ENCODE measurements at places on chromosomes 7 and 10.

GRCh38 chr7:148607151-148607661, 16.6 kb downstream of the C7orf33 start:
- DNase-seq, result no peak

DNA sequence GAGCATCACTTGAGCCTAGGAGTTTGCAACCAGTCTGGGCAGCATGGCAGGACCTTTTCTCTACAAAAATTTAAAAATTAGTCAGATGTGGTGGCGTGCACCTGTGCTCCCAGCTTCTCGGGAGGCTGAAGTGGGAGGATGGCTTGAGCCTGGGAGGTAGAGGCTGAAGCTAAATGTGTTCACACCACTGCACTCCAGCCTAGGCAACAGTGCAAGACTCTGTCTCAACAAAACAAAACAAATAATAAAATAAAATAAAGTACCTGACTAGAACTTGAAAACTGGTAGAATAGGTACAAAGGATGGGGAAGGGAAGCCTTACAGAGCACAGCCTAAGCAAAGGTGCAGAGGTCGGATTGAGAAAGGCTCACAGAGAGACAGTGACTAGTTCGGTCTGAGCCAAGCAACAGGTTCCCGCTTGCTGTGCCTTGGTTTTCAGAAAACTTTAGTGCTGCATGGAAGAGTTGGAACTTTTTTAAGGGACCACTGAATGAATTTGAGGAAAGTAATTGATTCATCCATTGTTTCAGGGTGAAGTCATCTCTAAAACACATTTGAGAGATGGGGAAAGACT, 100.1 kb upstream of the STK17A start:
- no peak for DNase-seq

DNA sequence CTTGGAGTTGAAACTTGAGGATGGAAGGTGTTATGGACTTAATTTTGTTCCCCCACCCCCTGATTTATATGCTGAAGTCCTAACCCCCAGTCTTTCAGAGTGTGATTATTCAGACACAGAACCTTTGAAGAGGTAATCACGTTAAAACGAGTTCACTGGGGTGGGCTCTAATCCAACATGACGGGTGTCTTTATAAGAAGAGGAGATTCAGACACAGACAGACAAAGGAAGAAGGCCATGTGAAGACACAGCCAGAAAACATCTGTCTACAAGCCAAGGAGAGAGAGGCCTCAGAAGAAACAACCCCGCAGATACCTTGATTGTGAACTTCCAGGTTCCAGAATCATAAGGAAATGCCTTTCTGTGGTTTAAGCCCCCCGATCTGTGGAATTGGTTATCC, 37.0 kb downstream of the GHRHR start:
- DNase-seq, result no peak

DNA sequence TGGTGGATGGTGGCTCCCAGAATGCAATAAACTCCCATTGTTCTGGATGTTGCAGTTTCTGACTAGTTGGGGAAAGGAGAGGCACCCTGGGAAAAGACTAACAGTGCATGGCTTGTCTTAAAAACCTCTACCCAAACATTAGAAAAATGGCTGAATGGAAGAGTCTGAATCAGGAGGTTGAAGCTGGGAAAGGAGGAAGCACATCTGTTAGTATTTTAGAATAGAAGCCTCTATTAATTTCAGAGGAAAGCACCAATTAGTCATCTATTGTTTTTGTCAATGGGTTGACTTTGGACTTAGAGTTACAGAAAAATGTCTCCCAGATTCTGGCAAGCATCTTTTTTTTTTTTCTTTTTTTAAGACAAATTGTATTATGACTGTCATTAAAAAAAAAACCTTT, 56.1 kb upstream of the ELMO1 start:
- DNase-seq, result no peak

GRCh38 chr7:150481186-150481920, 30.9 kb downstream of the GIMAP8 start:
- DNase-seq, result peak; percentile 63

GRCh38 chr10:77446700-77447099, 190.9 kb downstream of the KCNMA1 start:
- DNase-seq, result no peak

DNA sequence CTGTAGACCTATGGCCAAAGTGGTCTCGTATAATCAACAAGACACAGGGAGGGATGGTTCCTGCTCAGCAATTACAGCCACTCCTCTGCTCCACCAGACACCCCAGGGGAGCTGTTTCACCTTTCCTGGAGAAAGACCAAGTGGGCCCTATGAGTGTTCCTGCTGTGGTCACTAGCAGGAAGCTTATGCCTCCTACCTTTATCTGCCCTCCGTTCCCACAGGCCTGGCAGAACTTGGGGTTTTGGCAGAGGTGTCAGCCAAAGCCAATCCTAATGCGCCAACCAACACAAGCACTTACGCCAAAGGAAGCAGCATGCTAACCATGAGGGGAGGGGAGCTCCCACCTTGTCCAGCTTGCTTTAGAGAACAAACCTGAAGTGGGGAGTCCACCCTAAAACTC, 31.2 kb downstream of the XPNPEP1 start:
- DNase-seq, result no peak

GRCh38 chr7:26782501-26782900, 81.9 kb downstream of the SKAP2 start:
- DNase-seq, result no peak

DNA sequence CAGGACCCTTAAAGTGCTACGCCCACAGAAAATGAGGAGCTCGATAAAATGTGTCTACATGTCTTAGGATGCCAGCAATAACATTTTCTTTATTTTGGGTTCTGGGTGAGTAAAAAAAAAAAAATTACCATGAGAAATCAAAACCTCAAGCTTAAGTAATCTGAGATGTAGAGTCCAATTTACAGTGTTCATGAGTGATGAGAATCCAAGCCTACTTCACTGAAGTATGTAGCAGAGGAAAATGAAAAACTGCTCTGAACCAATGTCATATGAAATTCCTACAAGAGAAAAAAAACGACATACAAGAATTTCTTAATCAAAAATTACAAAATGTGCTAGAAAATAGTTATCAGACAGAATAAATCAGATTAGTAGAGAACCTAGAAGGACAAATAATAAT, 274.4 kb downstream of the HTR7 start:
- no peak for DNase-seq

DNA sequence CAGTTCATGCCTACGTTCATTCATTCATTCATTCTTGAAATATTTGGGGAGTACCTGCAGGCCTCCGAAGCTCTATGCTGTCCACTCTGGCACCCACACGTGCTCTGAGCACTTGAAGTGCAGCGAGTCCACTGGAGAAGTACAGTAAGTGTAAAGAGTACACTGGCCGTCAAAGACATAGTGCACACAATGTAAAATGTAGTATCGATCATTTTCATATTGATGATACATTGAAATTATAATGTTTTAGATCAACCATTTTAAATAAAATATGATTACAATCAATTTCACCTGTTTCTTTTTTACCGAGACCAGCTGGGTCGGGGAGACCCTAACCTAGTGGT, 37.0 kb upstream of the PURB start:
- DNase-seq, result no peak

DNA sequence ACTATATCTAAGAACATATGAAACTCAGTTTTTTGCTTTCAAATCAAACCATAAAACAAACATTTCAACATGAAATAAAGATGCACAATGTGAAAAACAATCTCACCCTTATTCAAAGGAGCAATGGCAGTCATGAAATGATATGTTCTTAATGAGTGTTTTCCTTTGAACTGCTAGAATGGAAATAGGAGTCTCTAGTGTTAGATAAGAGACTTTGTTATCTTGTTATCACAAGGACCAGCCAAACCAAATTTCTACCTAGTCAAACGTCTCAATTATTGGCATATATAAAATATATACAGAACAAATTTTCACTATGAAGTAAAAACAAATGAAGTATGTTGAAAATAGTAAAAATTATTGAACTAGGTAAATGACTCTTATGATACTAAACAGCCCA, 1.2 kb downstream of the VPS41 start:
- DNase-seq, result no peak

GRCh38 chr10:31134311-31134952, 102.8 kb upstream of the ZNF438 start:
- DNase-seq, result peak; percentile 13

DNA sequence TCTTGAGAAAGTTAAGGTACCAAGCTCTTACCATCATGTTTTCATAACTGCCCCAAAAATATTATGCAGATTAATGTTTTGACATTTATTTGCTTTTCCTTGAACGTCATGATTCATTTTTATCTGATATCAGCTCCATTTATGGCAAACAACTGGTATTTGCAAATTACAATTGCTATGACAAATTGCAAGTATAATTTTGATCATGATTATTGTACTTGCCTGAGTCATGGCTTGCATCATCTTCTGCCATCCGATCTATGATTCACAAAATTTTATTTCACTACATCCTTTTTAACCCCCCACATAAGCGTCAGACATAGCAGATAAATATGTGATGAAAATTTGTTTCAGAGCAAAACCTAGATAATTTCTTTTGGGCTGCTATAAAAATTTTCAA, 155.0 kb downstream of the STK31 start:
- no peak for DNase-seq

DNA sequence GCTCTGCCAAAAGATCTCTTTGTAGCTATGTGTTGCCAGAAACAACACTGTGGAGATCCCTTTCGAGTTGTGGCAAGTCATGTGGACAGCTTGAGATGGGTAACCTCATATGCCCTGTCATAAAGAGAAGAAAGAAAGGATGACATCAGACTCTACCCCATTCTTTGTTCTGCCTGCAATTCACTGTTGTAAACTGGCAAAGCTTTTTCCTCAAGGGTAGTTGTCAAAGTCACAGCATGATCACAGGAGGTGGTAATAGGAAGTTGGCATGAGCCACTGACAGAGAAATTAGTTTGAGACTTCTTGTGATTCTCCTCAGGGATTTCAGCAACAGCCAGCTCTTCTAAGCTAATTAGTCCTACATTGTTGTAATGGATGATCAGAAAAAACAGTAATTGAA, 19.4 kb upstream of the MINDY3 start:
- DNase-seq, result no peak

DNA sequence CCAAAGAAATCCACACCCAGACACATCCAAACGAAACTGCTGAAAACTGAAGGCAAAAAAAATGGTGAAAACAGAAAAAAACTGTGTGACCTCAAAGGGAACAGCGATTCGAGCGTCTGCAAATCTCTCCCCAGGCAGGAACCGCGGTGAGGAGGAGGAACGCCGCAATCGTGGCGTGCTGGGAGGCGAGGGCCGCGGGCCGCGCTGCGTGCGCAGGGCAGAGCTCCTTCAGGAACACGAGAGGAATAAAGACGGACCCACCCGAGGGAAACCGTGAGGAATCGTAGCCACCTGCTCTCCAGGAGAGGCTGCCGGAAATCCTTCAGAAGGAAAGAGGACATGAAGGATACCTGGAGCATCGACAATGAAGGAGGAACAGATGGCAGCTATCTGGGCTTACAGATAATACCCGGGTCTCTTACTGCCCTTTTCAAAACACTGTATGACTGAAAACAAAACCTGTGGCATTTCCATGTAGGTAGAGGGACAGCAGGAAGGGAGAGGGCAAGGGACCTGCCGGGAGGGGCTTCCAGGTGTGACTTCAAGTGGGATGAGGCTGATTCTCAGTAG, 266.0 kb downstream of the MAD1L1 start:
- DNase-seq, result no peak

- DNase-seq, result no peak
Observed at GRCh38 chr7:2564970-2565540, 6.3 kb downstream of the IQCE start.

DNA sequence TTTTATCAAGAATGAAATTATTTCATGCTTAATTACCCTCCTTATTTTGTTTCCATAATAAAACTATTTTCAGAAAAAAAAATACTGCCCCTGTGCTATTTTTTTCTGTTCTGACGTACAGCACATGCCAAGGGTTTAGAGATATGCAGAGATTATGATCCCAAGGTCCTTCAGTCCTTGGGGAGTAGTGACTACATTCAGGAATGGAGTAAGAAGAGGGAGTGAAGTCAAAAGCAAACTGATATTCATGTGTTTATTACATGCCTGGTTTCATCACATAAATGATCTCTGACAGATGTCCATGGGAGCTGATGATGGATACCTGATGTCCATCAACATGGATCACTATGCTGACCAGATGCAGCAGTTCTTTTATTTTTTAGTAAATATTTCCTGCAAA, 17.2 kb downstream of the AKAP9 start:
- no peak for DNase-seq

GRCh38 chr10:37952926-37953325, 23.5 kb downstream of the ZNF25 start:
- DNase-seq, result no peak

- no peak for DNase-seq
Observed at GRCh38 chr10:121684276-121684675, 86.0 kb upstream of the FGFR2 start.

GRCh38 chr7:48090095-48090805, 1.2 kb downstream of the UPP1 start:
- no peak for DNase-seq

DNA sequence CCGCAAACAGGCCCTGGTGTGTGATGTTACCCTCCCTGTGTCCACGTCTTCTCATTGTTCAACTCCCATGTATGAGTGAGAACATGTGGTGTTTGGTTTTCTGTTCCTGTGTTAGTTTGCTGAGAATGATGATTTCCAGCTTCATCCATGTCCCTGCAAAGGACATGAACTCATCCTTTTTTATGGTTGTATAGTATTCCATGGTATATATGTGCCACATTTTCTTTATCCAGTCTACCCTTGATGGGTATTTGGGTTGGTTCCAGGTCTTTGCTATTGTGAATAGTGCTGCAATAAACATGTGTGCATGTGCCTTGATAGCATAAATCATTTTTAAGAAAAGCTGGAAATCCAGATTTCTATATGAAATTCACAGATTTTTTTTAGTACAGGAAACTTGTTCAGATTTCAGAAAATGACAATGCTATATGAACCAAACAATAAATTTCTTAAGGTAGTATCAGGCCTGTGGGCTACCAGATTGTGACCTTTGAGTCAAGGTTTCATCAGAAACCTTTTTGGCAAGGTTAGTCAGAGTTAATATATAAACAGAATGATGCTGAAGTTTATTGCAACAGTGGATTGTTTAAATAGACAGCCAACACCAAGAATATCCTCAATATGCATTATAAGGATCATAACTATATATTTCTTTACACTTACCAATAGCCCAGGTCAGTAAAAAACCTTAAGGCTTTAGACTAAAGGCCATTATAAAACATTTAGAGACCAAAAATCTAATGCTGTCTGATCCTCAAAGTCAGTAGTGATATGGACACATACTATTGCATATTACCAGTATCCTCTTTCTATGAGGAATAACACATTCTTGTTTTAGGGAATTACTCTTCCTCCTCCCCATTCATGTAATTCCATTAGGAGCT, 68.7 kb upstream of the PAPSS2 start:
- DNase-seq, result no peak

GRCh38 chr7:69553190-69553589, 45.1 kb upstream of the AUTS2 start:
- no peak for DNase-seq
